Umbilical cord (tissue), 2 donors: ENCODE measurements at places on chromosomes 13 and 19.

GRCh38 chr13:43835701-43836100 lies 43.8 kb downstream of the CCDC122 start:
- DNase-seq = no peak

GRCh38 chr19:1531587-1531986 lies 7.7 kb downstream of the PLK5 start:
- no peak for DNase-seq

GRCh38 chr13:91369441-91369831 lies 21.9 kb downstream of the MIR17HG start:
- DNase-seq = no peak

DNA sequence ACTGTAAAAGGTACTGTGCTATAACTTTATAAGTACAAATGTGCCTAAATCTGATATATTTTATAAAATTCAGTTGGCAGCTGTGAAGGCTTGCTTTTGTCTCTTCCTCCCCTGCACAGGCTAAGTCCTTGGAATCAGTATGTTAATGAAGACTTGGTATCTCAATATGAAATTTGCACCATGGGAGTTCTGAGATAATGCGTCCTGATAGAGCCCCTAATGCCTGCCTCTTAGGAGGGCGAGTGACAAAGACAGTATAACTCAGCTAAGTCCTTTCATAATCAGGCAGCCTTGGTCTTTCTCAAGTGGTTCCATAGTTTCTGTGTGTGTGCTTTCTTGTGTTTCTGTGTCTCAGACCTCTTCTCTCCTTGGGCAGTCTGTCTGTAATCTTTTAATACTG lies 14.7 kb downstream of the LRCH1 start:
- DNase-seq = no peak

GRCh38 chr19:4914736-4915501 lies 5.6 kb downstream of the UHRF1 start:
- DNase-seq = peak; percentile 30

DNA sequence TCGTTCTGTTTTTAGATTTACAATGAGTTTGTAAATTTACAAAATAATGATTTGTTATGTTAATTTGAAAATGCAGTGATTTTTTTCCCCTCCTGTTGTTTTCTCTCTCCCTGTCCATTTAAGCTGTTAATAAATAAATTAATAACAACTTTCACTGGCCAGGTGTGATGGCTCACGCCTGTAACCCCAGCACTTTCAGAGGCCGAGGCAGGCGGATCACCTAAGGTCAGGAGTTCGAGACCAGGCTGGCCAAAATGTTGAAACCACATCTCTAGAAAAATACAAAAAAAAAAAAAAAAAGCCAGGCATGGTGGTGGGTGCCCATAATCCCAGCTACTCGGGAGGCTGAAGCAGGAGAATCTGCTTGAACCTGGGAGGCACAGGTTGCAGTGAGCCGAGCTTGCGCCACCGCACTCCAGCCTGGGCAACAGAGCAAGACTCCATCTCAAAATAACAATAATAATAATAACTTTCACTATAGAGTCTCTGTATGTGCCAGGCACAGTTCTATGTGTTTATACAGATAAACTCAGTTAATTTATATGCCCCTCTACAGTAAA lies 229.2 kb upstream of the ARGLU1 start:
- DNase-seq = no peak

- no peak for DNase-seq
Measured at GRCh38 chr13:30585748-30586262, 31.9 kb upstream of the USPL1 start.

DNA sequence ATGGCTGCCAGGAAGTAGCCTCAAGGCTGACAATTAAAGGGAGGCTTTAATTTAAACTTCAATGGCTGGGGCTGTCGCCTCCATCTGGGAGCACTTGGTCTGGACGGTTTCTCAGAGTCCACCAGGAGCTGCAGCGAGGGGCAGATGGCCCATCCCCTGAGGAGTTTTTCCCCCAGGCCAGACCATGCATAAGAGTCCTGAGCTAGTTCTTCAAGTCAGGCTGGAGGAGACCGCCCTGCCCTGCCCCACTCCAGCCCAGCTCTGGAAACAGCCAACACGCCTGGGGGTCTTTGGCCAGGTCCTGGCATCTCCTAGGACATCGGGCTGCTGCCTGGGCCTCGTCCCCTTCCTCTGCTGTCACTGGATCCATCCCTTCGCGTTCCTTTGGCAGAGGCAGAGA lies 5.3 kb upstream of the ACTN4 start:
- no peak for DNase-seq

GRCh38 chr13:96746886-96747285 lies 247.4 kb downstream of the OXGR1 start:
- DNase-seq = no peak

GRCh38 chr19:13932911-13933393 lies 5.3 kb downstream of the PODNL1 start:
- DNase-seq = no peak

DNA sequence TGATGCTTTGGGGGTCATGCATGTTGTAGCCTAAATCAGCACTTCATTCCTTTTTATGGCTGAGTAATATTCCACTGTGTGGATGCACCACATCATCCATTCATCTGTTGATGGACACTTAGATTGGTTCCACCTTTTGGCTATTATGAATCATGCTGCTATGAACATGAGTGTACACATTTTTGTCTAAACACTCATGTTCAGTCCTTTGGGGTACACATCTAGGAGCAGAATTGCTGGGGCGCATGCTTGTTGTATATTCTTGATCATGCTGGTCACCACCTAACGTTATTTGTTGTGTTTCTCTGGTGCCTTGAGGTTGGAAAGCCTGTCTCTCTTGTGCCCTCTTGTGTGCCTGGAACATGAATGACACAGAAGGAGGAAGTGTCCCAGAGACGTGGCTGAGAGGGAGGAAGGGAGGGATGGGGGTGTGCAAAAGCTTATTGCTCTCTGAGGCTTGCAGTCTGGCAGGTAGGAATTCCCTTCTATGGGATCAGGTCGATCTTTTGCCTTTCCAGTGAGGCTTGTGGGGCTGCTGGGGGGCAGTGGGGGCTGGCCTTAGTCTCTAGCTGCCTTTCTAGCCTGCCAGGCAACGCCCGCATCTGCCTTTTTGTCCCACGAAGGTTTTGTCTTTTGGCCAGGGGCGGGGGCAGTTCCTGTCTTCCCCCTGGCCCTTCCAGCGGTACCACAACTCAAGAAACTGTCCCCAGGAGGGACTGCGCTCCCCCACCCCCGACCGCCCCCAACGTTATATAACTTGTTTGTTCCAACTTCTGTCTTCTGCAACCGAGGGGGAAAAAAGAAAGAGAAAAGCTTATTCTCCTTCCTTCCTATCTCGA lies 7.6 kb downstream of the KLHL26 start:
- DNase-seq = no peak

DNA sequence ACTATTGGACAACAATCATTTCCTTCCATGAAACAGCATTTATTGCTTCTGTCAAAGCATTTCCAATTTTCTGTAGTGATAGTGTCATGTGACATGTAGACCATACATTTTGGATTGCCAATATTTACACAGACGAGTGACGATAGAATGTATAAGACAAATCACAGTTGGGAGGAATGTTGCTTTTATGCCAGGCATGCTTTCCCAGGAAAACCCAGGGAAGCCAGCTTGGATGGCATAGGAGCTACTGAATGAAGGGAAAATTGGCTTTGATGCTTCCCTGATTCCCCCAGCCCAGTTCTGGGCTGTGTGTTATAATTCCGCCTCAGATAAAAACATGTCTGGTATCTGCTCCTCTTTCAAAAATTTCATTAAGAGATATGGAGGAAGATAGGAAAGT lies 22.5 kb downstream of the SCEL start:
- no peak for DNase-seq

DNA sequence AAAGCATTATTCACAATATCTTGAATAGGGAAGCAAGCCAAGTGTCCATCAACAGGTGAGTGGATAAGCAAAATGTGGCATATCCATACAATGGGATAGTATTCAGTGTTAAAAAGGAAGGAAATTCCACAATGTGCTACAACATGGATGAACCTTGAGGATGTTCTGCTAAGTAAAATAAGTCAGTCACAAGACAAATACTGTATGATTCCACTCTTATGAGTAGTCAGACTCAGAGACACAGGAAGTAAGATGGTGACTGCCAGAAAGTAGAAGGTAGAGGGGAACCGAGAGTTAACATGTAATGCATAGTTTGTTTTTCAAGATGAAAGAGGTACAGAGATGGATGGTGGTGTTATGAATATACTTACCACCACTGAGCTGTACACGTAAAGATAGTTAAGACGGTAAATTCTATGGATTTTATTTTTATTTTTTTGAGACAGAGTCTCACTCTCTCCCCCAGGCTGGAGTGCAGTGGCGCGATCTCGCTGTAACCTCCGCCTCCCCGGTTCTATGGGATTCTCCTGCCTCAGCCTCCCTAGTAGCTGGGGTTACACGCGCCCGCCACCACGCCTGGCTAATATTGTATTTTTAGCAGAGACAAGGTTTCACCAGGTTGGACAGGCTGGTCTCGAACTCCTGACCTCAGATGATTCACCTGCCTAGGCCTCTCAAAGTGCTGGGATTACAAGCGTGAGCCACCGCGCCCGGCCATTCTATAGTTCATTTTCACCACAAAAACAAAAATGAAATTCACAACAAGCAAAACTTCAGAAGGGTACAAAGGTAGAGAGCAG lies 1.0 kb upstream of the CHAMP1 start:
- peak; percentile 8 for DNase-seq

- DNase-seq = no peak
Measured at GRCh38 chr19:15869873-15870272, 28.0 kb downstream of the CYP4F2 start.

GRCh38 chr13:113351514-113352026 lies 12.4 kb downstream of the GRTP1 start:
- no peak for DNase-seq

GRCh38 chr19:4877753-4878490 lies 10.5 kb upstream of the PLIN3 start:
- no peak for DNase-seq

- DNase-seq = no peak
Measured at GRCh38 chr13:74883834-74884233, 598.1 kb downstream of the TBC1D4 start.

GRCh38 chr13:67095621-67096020 lies 134.5 kb downstream of the PCDH9 start:
- no peak for DNase-seq

GRCh38 chr19:11401808-11402543 lies 17.1 kb downstream of the RGL3 start:
- DNase-seq = no peak

DNA sequence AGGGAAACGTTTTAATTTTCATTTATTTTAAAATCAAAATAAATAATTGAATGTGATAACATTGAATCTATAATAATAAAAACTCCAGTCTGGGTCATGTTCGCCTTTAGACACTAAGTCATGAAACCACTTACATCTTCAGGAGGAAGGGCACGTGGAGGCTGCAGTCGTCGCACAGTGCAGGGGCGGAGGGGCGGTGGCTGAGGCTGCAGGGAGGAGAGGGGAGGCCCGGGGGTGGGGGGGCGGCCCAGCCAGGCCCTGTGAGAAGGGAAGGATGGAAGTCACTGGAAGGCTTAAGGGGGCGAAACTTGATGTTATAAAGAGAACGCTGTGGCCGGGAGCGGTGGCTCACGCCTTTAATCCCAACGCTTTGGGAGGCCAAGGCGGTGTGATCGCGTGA lies 14.9 kb upstream of the LATS2 start:
- no peak for DNase-seq

DNA sequence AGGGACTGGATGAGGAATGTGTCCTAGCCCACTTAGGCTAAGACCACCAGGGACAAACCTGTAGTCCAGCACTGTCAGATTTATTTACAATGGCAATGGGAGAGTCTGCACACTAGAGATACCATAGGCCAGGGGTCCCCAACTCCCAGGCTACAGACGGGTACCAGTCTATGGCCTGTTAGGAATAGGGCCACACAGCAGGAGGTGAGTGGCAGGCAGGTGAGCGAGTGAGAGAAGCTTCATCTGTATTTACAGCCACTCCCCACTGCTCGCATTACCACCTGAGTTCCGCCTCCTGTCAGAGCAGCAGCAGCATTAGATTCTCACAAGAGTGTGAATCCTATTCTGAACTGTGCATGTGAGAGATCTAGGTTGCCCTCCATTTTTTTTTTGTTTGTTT lies 2.4 kb downstream of the THAP8 start:
- no peak for DNase-seq

- no peak for DNase-seq
Measured at GRCh38 chr13:101218484-101218883, 197.8 kb downstream of the NALCN start.

DNA sequence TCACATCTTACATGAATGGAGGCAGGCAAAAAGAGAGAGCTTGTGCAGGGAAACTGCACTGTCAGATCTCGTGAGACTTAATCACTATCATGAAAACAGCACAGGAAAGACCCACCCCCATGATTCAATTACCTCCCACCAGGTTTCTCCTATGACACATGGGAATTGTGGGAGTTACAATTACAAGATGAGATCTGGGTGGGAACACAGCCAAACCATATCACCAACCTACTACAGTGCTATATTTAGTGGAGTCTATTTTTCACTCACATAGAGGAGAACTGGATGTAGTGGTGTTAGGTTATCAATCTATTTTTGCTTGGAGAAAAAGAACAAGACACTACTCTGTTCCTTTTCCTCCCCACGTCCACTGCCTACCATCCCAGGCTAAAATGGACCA lies 276.6 kb downstream of the KCTD12 start:
- no peak for DNase-seq

DNA sequence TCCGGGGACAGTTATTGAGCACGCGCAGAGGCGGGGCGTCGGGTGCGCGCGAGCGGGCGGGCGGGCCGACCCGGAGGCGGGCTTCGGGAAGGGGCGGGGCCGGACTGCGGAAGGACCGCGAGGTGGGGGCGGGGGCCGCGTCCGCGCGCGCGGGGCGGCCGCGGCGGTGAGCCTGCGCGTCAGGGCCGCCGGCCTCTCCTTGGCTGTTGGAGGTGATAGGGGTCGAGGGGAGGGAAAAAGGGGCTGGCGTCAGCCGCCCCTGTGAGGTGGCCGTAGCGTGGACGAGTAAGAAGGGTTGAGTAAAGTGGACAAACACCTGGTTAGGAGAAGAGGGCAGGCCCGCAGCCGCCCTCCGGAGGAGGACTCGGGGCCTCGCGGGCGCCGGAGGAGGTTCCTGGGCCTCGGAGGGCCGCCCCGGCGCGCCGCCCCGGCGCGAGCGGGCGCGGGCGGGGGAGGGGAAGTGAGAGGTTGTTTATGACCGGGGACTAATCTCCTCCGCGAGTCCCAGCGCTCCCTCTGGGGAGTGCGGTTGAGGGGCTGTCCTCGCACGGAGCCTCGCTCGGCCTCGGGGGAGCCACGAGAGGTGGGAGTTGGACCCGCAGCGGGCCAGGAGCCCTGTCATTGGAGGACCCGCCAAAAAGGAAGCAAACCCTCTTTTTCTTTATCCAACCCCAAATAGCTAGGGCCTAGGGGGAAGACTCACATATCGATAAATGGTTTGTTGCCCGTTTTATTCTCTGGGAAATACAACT lies 547 bp upstream of the INTS6 start:
- DNase-seq = peak; percentile 86

- DNase-seq = peak; percentile 87
Measured at GRCh38 chr19:46614114-46614722, 10.7 kb downstream of the PTGIR start.

DNA sequence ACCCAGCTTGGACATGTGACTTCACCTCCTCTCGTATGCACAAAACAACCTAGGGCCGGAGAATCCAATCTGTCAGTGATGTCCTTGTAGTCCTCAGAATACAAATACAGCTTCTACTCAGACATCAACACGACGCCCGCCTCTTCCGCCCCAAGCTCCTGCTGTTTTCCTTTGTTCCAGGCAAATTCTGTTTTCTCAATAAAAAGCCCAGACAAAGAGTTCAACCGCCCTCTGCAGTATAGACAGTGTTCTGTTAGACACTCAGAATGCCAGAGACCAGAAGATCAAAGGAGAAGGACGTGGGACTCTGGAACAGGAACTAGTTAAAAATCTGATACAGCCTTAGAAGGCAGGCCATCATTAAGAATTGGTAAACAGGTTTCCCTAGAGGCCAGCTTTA lies 42.0 kb upstream of the GGACT start:
- DNase-seq = no peak
